SK-N-SH treated with all-trans-retinoic acid at 6 μM for 48 hours (cell line): ENCODE measurements at places on chromosomes 7 and 10.

- no peak for ATAC-seq
Observed at GRCh38 chr10:697097-697875, 7.8 kb upstream of the DIP2C start.

- ATAC-seq: no peak
Observed at GRCh38 chr10:11319990-11320602, 291.4 kb downstream of the USP6NL start.

DNA sequence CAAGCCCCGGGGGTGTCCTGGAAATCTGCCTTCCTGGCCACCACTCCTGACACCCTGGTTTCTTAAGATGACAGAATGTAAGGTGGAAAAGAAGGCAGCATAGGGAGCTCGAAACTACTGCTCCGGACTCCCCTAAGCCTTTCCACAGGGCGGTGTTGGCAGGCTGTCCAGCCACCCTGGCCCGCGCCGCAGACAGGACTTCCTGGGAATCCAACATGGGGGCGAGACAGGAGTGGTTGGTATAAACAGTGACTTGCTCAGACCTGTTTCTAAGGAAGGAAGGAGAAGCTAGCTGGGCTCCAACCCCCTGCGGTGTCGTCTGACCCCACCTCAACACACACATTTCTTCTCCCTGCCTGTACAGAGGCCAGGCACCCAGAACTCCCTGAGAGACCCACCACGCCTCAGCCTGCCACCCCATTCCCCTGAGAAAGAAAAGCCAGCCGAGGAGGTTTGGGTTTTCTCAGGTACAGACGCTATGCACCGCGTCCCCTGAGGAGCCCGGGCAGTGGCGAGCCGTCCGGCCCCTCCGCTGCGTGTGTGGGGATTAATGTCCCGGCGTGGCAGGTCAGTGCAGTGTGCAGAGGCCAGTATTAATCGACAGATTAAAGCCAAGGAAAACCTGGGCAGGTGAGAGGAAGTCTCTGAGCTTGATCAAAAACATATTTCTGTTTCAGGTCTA, 349.6 kb upstream of the MKI67 start:
- no peak for ATAC-seq

DNA sequence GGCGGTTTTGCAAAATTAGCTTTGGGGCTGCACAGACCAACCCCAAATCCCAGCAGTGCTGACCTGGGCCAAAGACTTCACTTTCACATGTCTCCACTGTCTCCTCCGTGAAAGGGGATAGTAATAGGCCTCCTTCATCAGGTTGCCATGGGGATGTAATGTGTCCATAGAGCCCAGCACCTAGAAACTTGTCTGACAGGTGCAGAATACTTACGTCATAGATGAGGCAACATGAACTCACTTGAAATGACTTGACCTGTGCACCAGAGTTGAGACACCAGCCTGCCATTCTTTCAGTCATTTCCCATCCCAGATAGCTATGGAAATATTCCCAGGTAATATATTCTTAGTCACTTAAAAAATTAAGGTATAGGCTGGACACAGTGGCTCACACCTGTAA, 94.2 kb downstream of the INSYN2A start:
- ATAC-seq: no peak

DNA sequence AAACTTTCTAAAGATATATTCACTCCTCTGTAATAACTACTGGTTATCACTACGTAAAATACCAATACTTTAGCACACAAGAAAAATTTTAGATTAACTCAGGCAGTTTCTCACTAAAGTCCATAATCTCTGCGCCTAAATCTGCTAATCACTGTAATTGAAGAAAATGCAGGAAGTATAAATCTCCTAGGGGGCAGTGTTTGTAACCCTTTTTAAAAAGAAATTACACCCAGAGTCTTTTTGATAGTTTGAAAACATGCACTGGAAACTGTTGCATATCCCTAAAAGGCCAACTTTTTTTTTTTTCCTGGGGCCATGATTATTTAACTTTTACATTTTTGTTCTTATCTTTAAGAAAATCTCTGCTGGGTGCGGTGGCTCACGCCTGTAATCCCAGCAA, 209.6 kb downstream of the KIAA1217 start:
- no peak for ATAC-seq

DNA sequence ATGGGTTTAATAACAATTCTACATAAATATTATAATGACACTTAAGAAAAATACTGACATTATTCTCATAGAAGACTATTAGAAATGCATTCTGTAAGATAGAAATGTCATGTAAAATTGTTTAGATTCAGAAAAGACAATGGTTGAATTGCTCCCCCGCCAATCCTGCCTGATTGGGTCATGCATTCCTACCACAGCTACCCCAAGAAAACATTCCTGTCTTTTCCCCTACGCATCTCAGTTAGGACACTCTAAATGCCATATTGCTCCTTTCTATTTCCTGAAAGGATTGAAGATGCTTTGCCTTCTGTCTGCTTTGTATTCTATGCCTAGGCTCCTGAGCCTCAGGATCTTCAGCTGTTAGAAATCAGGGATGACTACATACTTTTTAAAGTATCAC, 109.4 kb downstream of the DGKB start:
- ATAC-seq: no peak

- peak; percentile 40 for ATAC-seq
Observed at GRCh38 chr7:101940830-101941229, 123.4 kb downstream of the CUX1 start.

- ATAC-seq: no peak
Observed at GRCh38 chr10:17237149-17237527, 9.1 kb downstream of the VIM start.

GRCh38 chr7:41940760-41941343, 238.0 kb upstream of the INHBA start:
- ATAC-seq: peak; percentile 84

- peak; percentile 86 for ATAC-seq
Observed at GRCh38 chr7:55538538-55538937, 33.8 kb downstream of the VOPP1 start.

- ATAC-seq: no peak
Observed at GRCh38 chr10:6813306-6813705, 233.2 kb upstream of the PRKCQ start.

- no peak for ATAC-seq
Observed at GRCh38 chr7:770741-771166, 43.7 kb upstream of the PRKAR1B start.

- ATAC-seq: peak; percentile 47
Observed at GRCh38 chr10:97319671-97320479, 804 bp downstream of the FRAT1 start.

DNA sequence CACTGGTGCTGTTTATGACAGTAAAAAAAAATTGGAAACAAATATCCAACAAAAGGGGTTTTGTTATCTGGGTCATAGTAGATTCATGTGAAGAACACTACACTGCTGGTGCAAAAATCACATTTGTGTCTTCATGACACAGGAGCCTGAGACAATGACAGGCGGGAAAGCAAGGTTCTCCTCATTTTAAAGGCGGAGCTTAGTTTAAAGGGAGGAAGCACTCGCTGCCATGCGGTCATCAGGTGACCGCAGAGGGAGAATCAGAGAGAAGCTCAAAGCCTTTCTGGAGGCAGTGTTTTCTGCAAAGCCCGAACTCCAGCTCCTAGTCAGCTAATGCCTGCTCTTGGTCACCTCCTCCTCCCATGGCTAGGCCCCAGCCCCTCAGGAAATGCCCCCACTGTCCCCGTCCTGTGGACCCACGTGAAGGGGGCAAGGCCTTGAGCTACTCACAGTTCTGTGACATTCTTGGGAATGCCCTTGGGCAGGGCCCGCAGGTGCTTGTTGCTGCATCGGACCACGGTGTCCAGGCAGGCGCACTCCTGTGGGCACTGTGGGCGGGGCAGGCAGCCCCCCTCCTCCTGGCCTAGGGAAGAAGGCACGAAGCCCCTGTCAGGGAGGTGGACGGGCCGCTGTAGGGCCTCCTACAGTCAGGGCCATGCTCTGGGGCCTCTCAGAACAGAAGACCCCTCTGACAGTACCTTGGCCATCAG, 146.1 kb downstream of the SLIT1 start:
- no peak for ATAC-seq

DNA sequence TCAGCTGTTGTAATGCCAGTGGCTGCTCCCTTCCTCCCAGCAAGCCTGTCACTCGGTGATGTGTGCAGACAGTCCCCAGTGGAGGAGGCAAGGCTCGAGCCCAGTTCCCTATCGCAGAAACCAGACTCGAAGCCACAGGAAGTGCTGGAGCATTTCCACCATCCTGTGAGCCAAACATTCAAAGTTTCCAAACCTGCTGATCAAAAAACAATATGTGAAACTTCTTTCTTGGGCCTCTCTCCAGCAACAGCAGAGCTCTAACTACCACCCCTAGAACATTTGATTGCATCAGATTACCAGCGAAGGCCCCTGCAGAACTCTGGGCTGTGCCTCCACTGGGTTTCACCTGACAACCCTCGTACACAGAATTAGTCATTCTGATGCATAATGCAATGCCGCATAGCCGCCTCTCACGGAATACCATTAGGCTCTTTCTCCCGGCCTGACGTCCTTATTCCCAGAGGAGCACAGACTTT, 94.0 kb downstream of the ELMO1 start:
- ATAC-seq: no peak

GRCh38 chr10:1980459-1980858, 243.1 kb upstream of the ADARB2 start:
- no peak for ATAC-seq

DNA sequence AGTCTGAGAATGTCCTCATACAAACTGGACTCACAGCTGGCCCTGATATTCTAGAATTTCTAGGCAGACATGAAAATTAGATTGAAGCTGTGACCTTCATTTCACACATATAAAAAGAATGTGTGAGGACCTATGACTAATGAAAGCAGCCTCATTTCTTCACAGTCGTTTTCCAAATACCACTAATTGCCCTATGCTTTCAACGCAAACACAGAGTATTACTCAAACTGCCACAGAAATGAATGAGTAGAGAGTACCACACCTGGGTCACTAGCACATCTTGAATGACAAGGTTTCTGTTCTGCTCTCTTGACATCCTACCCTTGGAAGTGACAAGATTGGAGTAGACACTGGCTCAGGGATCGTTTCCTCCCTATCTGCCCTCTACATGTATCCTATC, 142.4 kb downstream of the C1GALT1 start:
- no peak for ATAC-seq

DNA sequence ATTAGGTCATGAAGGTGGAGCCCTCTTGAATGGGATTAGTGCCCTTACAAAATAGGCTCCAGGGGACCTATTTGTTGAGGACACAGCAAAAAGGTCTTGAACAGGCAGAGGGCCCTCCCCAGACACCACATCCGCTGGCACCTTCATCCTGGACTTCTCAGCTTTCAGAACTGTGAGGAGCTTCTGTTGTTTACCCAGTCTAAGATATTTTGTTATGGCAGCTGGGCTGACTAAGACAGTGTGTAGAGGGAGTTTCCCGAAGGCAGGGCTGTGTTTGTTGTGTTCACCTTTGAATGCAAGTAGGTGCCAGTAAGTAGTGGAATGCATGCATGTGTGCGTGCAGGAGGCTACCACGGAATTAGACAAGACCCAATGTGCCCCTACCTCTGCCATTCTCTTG, 106.7 kb downstream of the PTPRE start:
- no peak for ATAC-seq

DNA sequence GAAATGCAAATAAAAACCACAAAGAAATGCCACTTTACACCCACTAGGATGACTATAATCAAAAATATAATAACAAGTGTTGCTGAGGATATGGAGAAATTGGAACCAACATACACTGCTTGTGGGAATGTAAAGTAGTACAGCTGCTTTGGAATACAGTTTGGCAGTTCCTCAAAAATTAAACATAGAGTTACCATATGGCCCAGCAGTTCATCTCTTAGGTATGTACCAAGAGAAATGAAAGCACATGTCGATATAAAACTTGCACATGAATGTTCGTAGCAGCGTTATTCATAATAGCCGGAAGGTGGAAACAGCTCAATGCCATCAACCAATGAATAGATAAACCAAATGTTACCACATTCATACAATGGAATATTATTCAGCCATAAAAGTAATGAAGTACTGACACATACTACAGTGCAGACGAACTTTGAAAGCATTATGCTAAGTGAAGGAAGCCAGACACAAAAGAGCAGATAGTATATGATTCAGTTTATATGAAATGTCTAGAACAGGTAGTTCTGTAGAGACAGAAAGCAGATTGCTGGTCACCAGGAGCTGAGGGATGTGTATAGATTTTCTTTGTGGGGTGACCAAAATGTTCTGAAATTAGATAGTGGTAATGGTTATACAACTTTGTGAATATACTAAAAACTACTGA, 12.4 kb downstream of the BCAP29 start:
- peak; percentile 70 for ATAC-seq

DNA sequence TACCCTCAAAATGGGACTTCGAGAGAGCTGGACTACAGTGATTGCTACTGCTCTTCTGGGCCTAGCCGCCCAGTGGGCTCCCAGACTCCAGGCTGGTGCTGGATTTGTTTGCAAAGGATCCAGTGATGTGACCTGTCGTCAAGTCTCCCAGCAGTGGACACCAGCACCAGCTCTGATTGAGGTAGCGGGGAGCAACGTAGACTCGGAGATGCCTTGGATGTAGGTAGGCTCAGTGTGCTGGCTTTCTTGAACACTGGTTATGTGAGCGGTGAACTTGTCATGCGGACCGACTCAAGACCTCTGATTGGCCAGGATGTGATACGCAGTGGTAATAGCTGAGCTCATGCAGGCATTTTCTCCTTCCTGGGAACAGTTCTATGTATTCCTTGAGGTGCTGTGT, 19.4 kb downstream of the AKR1C2 start:
- ATAC-seq: peak; percentile 24; the same call in 2 of the 3 replicates

DNA sequence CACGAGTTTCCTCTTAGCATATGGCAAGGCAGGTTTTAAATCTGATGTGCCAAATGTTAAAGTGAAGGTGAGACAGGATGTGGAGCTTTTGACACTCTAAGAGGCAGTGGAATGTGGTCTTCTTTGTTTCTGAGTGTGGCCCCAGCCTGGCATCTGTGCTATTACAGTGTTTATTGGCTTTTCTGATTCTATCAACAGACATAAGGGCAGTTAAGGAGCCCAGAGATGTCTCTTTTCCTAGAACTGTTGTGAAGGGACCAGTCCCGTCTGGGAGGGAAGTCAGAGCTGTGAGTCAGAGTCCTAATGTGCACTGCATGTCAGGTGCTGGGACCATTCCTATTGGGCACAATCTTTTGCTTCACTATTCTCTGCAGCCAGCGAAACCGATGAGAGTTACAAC, 32.5 kb downstream of the TRUB1 start:
- peak; percentile 54; the same call in 2 of the 3 replicates for ATAC-seq

GRCh38 chr7:129282865-129283264, 58.0 kb downstream of the AHCYL2 start:
- no peak for ATAC-seq
